ENCODE measurements at places on chromosomes 12 and 14.

GRCh38 chr12:21696625-21697024 lies 39.0 kb upstream of the LDHB start:
- DNase-seq: no peak

DNA sequence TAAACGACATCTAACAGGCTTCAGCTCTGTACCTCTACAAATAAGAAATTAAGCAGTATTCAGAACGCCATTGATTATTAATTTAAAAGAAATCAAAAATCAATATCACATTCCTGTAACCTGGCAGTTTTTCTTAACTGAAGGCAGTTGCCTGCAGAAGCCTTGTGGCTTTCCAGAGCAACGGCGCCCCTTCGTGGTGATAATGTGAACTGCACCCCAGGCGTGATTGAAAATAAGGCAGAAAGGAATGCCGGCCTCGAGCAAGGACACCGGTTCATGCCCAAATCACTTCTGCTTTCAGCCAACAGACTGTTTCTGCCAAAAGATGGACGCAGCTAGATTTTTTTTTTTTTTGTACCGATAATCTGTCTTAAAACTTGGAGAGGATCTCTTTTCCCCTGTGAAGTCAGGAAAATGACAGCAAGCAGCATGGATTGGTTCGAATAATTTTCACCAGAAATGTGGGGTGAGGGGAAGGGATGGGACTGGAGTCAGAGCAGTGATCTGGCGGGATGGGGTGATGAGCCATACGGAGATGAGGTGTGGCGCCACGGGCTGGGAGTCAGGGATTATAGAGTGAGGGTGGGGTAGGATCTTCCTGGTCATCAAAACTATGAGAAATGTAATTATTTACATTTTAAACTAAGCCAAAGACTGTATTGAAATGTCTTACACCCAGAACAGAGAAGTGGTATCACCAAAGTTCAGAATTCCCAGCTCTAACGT lies 473.0 kb downstream of the DPF3 start:
- peak; percentile 54 for DNase-seq

- DNase-seq: no peak
Measured at GRCh38 chr12:779745-780734, 27.7 kb downstream of the WNK1 start.

DNA sequence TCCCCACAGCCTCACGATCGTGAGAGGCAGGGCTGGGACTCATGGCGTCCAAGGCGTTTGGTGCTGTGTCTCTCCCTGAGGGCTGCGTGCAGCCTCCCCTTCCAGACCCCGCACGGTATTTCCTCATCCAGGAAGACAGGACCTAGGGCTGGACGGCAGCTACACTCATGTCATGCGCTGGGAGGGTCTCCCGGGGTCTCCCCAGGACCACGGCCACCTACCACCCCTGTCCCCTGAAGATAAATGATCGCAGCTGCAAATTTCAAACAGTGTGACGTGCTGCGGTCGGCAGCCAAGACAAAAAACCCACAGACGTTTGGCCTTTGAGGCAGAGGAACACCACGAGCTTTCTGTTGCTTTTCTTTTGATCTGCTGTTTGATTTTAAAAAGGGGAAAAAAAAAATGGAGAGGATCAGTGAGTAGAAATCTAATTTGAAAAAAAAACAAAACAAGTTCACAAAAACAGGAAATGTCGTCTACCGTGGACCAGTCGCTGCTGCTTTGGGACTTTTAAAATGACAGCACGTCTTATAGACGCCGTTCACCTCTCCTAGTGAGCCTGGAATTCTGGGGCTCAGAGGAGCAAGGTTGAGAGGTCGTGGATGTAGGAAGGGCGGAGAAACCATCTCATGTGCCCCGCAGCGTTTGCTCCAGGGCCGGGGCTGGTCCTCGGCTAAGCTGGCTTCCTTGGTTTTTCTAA lies 237.6 kb downstream of the SLC41A2 start:
- DNase-seq: no peak

DNA sequence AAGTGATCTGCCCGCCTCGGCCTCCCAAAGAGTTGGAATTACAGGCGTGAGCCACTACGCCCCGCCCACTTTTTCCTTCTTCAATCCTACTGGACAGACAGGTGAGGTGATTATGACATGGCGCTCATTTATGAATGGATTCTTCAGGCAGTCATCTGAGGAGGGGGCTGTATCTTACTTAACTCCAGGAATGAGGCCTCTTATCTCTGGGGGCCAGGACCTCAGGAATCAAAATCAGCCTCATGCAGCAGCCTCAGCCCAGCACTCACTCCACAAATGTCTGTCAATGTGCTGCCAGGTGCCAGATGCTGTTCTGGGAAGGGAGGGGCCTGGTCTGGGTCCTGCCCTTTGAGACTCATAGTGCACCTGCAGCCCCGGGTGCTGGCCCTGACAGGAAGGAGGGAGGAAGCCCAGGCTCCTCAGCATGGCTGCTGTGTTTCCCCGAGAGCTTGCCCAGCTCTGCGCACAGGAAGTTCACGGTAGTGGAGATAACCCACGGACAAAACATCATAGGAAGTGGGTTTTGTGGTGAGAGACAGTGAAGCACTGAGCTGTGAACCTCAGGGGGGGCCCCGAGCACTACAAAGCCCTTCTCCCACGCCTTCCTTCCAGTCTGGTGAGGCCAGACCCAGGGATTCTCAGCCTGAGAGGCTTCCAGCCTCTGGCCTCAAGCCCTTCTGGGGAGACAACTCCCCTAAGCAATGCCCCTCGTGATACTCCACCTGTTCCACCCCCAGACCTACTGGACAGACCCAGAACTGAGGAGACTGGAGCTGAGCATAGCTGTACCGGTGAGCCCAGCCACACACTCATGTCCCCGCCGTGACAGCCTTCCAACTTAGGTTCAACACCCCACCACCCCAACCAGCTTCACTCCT lies 22.3 kb downstream of the GALNT6 start:
- DNase-seq: no peak

DNA sequence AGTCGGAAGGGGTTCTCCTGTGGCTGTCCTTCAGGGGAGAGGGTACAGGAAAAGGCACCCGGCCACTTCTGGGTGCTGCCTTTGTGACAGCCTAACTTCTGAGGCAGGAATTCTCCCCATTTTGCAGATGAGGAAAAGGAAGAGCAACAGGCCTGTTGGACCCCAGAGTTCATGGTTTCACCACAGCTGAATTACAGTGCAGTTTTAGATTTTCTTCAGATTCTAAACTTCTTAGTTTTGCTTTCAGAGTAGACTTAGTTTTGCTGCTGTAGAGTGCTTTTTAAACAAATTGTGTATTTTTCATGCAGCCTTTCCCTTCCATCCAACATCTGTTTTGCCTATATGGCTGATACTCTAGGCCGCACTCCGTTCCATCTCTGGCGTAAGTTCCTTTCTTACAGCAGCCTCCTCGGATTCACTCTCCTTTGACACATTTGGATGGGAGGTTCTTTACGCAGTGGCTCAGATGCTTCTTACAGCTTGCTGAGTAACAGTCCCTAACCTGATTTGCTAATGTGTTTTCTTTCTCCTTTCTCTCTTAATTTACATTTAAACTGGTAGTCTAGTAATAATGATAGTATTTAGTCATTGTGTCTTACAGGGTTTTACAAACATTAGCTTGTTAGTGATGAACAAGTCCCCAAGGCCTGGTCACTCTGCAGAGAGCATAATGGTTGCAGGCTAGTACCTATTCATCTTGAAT lies 7.8 kb downstream of the TRAF3 start:
- no peak for DNase-seq

DNA sequence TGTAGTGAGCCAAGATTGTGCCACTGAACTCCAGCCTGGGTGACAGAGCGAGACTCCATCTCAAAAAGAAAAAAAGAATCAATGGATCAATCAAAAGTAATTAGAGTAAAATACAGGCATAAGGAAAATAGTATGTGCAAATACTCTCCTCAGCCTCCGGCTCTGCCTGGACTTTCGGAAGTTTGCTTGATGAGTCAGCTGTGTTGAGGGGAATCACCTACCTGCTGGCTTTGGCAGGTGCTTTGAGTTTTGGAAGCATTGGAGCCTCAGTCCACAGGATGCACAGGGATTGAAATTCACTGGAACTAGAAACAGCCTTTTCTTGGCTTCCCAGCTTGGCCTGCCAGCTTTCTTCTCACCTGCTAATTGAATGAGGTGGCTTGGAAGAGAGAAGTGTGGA lies 268.2 kb downstream of the PCNX1 start:
- DNase-seq: no peak

- no peak for DNase-seq
Measured at GRCh38 chr14:101559624-101560533, 1.4 kb upstream of the DIO3 start.

- DNase-seq: no peak
Measured at GRCh38 chr12:94898388-94898787, 105.1 kb downstream of the NDUFA12 start.
